ENCODE measurements at places on chromosomes 7 and 10. TPM values are rescaled to one million over a fixed set of nuclear protein-coding genes. Genes with fewer than 3 reads are reported as not detected.

Gene SPDYE16
- not detected for total RNA-seq

Gene ATP6V0A4
- 11.5 TPM for total RNA-seq

Gene MOGAT3
- not detected for total RNA-seq

Gene ERVW-1
- not detected for total RNA-seq

Gene CH25H
- 0.10 TPM for total RNA-seq

Gene AQP1
- total RNA-seq = 4.4 TPM

Gene PKD1L1
- total RNA-seq = under 0.01 TPM

Gene LCOR
- 49.2 TPM for total RNA-seq
